ENCODE measurements at places on chromosomes 1 and 21.

- no peak for DNase-seq
Observed at GRCh38 chr1:112704391-112704933, 2.5 kb downstream of the RHOC start.

GRCh38 chr1:59767119-59767518, 47.6 kb upstream of the HOOK1 start:
- no peak for DNase-seq

- no peak for DNase-seq
Observed at GRCh38 chr21:36171741-36172331, 15.2 kb downstream of the DOP1B start.

DNA sequence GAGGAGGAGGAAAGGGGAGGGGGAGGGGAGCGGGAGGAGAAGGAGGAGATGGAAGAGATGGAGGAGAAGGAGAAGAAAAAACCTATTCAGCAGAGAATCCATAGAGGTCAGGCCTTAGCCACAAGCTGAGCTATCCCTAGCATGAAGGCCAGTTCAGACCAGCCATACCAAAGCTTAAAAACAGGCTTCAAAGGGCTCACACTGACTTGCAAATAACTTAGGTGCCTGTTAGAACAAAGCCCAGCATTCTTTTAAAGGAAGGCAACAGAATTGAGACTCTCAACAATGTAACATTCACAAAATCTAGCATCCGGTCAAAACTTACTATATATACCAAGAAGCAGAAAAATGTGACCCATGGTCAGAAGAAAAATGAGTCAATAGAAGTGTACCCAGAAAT, 43.6 kb upstream of the IFFO2 start:
- no peak for DNase-seq

- DNase-seq = no peak
Observed at GRCh38 chr21:36539434-36540150, 59.7 kb upstream of the CLDN14 start.

- DNase-seq = no peak
Observed at GRCh38 chr1:31627930-31628559, 10.6 kb downstream of the HCRTR1 start.

DNA sequence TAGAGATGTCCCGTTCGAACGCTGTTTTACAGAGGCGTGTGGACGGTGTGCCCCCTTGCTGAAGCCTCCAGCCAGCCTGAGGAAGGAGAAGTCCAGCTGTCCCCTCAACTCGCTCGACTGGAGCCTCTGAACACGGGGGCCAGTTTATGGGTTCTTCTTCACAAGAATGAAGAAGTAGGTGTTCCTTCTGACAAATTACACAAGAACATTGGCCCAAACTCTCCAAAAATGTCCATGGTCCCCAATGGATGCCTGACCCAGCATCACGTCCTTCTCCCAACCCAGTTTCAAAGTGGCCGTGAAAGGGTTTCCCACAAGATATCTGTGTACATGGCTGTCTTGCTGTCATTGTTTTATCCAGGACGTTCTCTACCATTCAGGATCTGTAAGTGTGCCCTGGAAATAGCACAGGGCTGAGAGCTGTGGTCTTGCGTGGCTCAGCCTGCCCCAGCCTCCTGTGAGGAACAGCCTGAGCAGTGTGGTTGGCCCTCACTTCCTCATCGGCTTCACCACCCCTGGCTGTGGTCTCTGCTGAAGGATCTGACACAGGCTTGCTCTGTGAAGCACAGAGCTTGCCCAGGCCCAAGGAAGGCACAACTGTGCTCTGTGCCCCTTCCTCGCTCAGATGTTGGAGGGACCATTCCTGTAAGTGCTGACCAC, 1.0 kb upstream of the S100B start:
- DNase-seq = peak; percentile 43

- DNase-seq = no peak
Observed at GRCh38 chr1:98926597-98926996, 78.1 kb downstream of the PLPPR5 start.

- no peak for DNase-seq
Observed at GRCh38 chr1:40090652-40091355, 6.2 kb downstream of the PPT1 start.

GRCh38 chr1:40155135-40155534, 6.1 kb upstream of the RLF start:
- no peak for DNase-seq

DNA sequence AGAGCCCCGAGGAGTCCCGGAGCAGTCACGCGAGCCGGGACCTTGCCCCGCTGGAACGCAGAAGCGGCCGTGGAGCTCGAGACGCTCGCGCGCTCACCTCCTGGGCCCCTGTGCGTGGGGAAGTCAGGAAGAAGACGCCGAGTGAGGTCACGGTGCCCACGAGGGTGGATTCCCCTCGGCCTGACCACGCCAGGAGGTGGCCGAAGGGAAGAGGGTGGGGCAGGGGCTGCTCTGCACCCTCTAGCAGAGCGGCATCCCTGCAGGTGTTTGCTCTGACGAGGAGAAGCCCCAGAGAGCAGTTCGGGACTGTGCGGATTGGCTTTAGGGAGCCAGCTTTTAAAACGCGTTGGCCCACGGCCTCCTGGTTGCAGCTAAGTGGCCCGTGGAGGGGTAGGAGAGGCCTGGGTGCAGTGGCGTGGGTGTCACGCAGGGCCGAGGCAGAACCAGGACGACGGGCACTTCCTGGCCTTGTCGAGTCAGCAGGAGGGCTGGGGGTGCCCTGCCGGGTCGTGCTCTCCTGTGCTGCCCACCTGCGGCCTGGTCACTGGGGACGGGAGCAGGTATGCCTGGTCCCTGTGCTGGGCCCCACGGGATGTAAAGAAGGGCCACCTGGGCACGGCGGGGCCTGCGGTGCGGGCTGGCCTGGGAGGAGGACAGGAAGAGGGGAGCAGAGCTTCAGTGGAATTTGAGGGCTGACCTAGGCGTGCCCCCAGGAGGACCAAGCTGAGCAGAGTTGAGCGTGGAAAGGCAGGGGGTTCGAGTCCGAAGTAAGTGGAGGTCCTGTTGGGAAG, 1.0 kb downstream of the PDXK start:
- no peak for DNase-seq

GRCh38 chr1:31215065-31215570, 24.6 kb downstream of the NKAIN1 start:
- no peak for DNase-seq

- no peak for DNase-seq
Observed at GRCh38 chr1:214524824-214525223, 26.6 kb downstream of the PTPN14 start.
